Stimulated activated CD8-positive, alpha-beta memory T cell treated with anti-CD3 and anti-CD28 coated beads, Interleukin-4, amount 100 ng/mL, for 48 hours (primary cell): ENCODE measurements at places on chromosomes 7 and 10.

GRCh38 chr7:44259547-44260457 is 59.0 kb downstream of the YKT6 start:
- DNase-seq = no peak

GRCh38 chr10:3278771-3279170 is 106.2 kb upstream of the PITRM1 start:
- DNase-seq = no peak

- no peak for DNase-seq
Observed at GRCh38 chr7:38554586-38554985, 76.6 kb downstream of the AMPH start.

DNA sequence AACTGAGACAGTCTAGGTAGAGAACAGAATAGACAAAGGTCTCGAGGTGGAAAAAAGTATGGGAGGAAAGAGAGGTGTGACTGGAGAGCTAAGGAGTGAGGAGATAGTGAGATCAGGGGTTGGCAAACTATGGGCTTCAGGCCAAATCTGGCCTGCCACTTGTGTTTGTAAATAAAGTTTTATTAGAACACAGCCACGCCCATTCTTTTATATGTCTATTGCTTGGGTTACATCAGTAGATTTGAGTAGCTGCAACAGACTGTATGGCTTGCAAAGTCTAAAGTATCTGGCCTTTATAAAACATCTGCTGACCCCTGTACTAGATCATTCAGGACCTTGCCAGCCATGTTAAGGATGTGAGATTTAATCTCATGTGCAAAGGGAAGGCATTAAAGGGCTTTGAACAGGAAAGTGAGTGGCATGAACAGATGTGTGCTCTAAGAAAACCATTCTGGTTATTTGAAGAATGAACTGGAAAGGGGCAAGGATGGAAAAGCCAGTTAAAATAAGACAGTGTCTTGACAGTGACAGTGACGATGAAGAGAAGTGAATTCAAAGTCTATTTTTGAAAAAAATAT is 240.3 kb downstream of the RNLS start:
- DNase-seq = no peak

- DNase-seq = no peak
Observed at GRCh38 chr7:98664882-98665281, 47.8 kb downstream of the NPTX2 start.

DNA sequence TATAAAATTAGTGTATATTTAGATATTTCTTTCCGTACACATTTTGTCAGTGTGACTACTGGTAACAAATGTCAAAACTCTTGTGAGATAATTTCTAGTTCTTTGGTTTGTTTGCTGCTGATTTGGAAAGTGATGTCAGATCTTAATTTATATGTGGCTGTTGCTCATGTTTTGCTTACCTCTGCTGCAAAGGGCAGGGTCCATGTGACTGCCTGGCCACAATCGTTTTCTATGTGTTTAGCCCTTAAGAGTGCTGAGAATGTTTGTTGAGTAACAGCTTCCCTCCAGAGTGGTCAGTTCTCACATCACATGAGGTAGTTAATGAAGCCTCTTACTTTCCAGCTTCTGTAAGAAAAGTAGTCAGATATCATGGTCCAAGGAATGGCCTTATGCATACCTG is 4.2 kb downstream of the NRBF2 start:
- DNase-seq = no peak

DNA sequence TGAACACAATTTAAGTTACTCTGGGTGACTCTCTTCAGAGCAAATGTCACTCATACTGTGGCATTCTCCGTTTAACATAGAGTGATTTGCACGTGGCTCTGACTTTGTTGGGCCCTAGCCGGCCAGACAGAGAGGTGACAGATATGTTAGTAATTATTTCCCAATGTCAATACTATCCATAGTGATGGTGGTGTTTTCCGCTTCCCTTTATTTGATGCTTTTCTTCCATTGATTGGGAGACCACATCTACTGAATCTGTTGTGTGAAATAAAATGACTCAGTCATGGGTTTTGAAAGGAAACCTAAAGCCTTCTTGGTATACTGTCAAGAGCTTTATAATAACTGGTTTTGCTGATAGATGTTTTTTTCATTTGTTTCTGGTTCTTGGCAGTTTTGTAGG is 7.4 kb downstream of the AVL9 start:
- DNase-seq = peak; percentile 49

GRCh38 chr10:124867304-124867703 is 65.7 kb downstream of the ABRAXAS2 start:
- DNase-seq = no peak

DNA sequence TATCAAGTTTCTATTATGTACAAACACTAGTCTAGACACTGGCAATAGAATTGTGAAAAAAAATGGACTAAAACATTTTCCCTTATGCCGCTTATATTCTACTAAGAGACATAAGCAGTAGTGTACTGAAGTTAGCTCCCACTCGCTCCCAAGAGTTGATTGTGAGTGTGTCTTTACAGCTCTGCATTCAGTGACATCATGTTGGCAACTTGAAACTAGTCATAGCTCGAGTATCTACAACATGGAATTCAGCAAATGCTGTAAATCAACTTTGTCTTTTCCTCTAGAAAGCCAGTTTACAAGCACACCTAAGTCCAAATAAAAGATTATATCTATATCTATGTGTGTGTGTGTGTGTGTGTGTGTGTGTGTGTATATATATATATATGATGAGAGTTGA is 58.8 kb upstream of the MAGI2 start:
- DNase-seq = no peak

DNA sequence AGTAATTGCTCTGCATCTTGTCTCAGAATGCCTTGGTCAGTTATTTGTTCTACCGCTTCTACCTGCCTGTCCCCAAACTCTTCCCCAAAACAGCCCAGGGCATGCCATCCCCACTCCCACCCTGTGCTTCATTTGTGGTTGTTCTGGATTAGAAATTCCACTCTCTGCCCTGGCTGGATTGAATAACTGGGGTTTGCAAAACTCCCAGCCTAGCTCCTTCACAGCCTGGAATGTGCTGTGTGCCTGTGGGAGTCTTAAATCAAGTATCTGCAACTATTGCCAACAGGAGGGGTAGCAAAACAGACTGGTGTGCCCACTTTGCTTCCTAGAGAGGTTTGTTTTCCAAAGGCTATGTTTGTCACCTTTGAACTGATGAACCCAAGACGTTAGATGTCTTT is 24.2 kb downstream of the TSPAN15 start:
- no peak for DNase-seq

DNA sequence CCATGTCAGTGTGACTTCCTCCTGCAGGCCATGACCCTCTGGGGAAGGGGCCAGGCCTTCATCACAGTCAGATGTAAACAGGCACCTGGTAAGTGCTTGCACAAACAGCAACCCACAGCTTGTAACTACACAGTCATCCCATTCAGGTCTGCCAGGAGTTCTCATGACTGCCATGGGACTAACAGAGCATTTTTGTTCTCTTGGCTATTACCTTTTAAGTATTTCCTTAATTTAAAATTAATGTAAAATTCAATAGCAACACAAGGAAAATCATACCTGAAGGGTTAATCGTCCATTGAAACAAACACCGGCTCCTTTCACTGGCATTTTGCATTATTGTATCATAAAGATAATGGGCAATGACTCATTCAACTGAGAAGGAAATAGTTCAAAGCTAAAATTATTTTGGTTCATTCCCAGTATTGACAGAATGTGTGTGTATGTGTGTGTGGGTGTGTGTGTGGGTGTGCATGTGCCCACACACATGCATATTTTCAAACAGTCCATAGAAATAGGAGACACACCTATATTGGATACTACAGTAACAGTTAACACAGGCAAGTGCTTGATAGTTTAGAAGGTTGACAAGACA is 307.9 kb downstream of the WDR11 start:
- DNase-seq = no peak

GRCh38 chr10:121803611-121804010 is 124.2 kb downstream of the ATE1 start:
- no peak for DNase-seq

DNA sequence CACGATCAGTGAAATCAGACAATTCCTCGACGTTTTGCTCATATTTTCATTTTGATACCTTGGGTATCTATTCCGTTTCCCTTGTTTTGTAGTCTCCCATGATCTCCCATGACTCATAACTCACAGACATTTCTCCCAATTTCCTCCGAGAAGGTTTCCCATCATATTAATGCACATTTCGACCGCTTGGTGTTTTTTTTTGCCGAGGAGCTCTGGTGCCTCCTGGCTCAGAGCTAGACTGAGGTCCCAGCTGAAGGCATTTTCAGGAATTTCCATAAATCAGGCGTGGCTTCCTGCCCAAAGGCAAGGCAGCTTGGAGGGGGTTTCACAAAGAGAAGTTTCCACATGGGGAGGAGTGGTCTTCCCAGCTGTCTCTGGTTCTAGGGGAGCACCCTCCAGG is 148.2 kb upstream of the TNS3 start:
- no peak for DNase-seq

- DNase-seq = peak; percentile 29
Observed at GRCh38 chr10:111756217-111757061, 427.1 kb downstream of the GPAM start.

- DNase-seq = no peak
Observed at GRCh38 chr7:72793791-72794190, 34.2 kb downstream of the TYW1B start.

DNA sequence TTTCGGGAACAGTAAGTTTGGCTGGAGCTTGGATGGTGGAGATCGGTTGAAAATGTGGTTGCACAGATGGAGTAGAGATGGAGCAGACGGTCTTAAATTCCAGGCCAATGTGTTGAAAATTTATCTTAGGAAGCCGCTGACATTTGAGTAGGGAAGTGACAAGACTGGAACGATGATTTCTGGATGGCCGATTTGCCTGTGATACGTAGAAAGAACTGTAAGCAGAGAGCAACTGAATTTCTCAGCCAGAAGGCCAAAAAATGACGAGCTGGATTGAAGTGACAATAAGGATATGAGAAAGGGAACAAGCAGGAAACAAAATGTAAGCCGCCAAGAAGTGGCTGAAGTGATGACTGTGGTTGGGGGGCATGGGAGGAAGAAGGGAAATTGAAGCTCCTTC is 687 bp upstream of the ARMC3 start:
- no peak for DNase-seq

DNA sequence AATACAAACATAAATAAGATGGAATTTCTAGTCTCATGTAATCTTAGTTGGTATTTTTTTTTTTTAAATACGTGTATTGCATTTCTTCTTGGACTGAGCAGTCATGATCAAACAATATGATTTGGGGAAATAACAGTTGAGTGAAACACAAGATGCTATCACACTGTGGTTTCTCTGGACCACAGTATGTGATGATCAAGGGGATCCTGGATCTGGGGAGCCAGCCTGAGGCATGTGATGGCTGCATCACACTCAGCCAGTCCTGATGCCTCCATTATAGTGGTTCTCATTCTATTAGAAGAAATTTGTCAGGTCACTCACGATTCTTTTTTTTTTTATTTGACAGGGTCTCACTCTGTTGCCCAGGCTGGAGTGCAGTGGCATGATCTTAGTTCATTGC is 495.9 kb upstream of the POT1 start:
- no peak for DNase-seq

GRCh38 chr7:100891568-100892247 is 2.2 kb upstream of the UFSP1 start:
- DNase-seq = no peak

GRCh38 chr7:10662982-10663884 is 310.4 kb upstream of the PHF14 start:
- DNase-seq = no peak

GRCh38 chr10:86392723-86393094 is 26.1 kb upstream of the GRID1 start:
- DNase-seq = no peak

DNA sequence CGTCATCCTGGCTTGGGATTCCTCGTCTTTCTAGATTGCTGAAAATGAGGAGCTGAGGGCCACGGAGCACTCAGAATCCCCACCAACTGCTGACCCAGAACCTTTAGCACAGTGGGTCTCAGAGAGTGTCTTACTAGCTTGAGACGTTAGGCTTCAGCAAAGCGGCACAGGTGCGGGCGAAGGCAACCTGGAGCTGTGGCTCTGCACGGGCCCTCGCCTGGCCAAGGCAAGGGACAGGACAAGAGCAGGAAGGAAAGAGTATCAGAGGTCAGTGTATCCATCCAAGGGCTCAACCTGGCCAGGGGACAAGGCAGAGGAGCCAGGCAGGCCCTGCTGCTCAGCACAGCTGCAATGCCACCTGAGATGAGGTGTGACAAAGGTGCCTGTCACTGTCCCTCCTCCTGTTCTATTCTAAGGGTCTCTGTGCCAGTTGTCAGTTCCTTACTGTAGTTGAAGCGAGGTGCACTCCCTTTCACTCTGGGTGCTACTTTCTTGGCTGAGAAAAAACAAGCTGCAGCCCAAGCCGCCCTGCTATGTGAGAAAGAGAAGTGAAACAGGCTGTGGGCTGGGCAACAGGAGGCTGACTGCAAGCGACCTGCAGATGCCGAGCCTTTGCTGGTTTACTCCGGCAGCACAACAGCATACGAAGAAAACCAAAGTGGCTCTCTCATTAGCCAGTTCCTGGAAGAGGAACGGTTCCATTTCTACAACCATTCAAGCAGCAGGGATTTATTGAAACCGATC is 33.3 kb upstream of the KDM7A start:
- peak; percentile 74 for DNase-seq

GRCh38 chr10:117675514-117676055 is 133.0 kb downstream of the EMX2 start:
- no peak for DNase-seq

- no peak for DNase-seq
Observed at GRCh38 chr10:49083261-49083660, 32.1 kb downstream of the VSTM4 start.

- no peak for DNase-seq
Observed at GRCh38 chr7:126809188-126809587, 443.6 kb downstream of the GRM8 start.

DNA sequence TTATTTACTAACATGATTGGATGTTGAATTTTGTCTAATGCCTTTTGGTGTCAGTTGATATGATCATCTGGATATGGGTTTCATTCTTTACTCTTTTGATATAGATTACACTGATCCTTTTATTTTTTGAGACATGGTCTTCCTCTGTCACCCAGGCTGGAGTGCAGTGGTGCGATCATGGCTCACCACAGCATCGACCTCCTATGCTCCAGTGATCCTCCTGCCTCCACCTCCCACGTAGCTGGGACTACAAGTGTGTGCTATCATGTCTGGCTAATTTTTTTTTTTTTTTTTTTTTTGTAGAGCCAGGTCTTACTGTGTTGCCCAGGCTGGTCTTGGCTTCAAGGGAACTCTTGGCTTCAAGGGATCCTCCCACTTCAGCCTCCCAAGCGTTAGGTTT is 27.1 kb downstream of the BMS1 start:
- no peak for DNase-seq

GRCh38 chr10:3034616-3035015 is 32.7 kb upstream of the PFKP start:
- DNase-seq = no peak

DNA sequence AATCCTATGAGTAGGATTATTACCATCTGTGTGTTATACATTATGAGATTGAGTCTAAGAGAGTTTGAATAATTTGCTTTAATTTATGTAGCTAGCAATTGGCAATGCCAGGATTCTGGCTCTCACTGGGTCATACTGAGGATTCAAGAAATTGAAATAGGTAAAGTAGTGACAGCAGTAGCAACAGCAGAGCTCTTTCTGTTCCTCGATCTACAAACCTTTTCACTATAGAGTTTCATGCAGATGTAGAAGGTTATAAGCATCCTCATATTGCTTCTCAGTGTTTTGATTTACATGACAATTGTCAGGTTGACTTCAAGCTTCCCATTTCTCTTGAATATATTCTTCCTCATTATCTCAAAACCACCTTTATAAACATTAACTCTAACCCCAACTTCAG is 294.1 kb upstream of the CSTF2T start:
- DNase-seq = no peak
